Fibroblast of skin of left biceps (primary cell): ENCODE measurements at places on chromosomes 12 and 14.

DNA sequence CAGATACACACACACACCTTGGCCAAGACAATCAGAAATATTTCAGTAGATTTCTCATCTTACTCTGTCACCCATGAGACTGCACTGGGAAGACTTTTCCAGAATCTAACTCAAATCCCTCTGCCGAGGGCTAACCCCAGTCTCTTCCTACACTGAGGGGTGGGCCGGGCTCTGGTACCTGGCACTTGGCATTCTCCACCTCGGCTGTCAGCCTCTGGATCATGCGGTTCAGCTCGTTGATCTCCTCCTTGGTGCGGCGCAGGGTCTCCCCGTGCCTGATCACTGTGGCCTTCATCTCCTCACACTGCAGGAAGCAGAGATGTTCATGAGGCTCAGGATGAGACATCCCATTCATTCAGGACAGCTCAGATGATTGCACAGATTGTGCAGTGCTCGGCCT, 4.9 kb downstream of the KRT83 start:
- DNase-seq, result no peak

GRCh38 chr12:21638054-21638891, 19.4 kb downstream of the LDHB start:
- DNase-seq, result no peak

DNA sequence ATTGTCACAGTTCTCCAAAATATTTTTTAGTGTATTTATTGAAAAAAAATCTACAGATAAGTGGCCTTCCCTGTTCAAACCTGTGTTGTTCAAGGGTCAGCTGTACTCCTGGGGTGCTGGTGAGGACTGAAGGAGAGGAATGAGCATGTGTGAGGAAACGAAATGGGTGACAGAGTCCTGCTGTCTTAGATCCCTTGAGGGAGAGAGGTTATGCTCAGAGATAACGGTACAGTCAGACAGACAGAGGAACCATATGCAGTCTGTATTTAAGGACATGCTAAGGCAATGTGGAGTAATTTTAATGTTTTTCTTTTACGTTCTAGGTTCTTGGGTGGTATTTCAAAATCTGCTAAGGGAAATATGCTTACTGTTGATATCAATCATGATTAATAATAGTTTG, 352.9 kb upstream of the RGS6 start:
- DNase-seq, result no peak

DNA sequence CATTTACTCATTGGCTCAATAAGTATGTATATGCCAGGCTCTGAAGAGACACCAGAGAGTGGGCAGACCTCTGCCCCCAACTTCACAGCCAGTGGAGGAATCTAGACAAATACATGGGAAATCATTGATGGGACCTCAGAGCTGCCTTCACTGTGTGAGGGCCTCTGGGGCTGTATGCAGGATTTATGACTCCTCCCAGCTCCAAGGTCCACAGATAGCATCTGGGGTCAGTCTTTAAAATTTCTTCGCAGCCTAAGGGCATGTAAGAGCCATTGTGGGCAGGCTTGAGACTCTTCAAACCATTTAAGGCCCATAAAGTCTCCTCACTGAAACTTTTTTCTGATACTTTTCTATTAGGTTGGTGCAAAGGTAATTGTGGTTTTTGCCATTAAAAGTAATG, 125.5 kb downstream of the SPTSSA start:
- DNase-seq, result no peak

GRCh38 chr12:24742378-24742777, 206.5 kb downstream of the BCAT1 start:
- DNase-seq, result no peak

GRCh38 chr14:55626131-55626530, 46.1 kb downstream of the KTN1 start:
- no peak for DNase-seq

GRCh38 chr12:112812600-112813406, 21.3 kb downstream of the RPH3A start:
- DNase-seq, result no peak

DNA sequence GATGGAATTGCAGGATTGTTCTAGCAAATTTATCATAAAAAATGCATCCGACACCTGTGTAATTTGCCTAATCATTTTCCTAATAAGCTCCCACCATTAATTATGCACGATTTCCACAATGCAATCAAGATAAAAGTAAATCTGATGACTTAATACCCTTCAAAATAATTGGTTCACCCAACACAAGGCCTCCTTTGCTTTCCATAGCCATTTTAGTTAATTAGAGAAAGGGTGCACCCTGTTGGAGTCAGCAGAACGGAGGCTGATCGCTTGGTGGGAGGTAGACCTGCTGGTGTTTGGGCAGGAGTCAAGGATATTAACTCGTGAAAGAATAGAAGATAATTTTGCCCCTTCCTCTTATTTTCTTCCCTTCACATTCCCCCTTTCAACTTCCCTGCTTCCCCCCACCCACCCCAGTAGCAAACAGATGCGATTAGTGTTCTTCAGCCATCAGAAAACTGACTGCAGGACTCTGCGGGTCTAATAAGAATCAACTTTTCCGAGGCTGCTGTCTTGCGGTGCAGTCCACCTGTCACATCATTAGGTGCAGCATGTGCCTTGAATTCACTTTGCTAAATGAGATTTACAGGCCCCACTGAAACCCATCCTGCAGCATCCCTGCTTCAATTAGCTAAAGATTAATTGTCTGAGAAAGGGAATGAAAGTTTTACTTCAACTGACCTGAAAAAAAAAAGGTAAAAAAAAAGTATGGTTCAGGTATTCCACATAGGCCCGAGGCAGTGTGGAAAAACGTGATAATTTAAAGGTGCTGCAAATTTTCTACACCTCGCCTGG, 553.7 kb upstream of the LMO3 start:
- no peak for DNase-seq

- no peak for DNase-seq
These were observed 43.7 kb downstream of the CCDC59 start for GRCh38 chr12:82314406-82314892.

DNA sequence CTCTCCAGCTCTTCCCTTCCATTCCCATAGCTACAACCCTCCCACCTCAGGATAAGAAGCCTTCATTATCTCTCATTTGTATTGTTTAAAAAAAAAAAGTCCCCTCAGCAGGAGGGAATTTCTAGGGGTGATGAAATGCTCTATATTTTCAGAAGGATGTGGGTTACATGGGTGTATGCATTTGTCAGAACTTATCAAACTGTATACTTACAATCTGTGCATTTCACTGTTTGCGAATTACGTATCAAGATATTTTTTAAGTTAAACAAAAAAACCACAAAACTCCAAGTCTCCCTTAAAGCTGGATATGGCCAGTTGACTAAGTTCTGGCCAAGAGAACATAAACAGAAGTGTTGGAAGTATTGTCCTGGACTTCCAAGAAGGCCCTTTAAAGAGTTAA, 2.0 kb upstream of the FKBP11 start:
- peak; percentile 25 for DNase-seq

DNA sequence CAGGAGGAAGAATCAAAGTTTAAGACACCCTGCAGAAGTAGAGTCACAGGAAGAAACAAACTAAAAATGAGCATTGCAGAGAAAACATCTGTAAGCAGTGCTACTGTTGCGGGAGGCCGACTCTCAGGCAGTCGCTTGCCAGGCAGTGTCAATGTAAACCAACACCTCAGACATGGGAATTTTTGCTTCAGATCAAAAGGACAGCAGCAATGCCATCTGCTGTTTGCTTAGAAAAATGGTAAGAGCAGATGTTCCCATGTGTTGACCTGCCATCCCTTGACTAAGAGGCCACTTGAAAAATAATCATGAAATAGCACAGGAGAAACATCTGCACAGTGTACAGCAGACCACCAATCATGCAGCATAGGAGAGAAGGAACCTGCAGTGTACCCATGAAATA, 196.6 kb downstream of the SLC25A21 start:
- DNase-seq, result no peak

- DNase-seq, result no peak
These were observed 433.8 kb upstream of the MIS18BP1 start for GRCh38 chr14:45686771-45687170.
